Stimulated activated CD4-positive, alpha-beta T cell treated with anti-CD3 and anti-CD28 coated beads, TNF-alpha, amount 100 ng/mL, for 48 hours (primary cell): ENCODE measurements at places on chromosomes 5 and 9.

DNA sequence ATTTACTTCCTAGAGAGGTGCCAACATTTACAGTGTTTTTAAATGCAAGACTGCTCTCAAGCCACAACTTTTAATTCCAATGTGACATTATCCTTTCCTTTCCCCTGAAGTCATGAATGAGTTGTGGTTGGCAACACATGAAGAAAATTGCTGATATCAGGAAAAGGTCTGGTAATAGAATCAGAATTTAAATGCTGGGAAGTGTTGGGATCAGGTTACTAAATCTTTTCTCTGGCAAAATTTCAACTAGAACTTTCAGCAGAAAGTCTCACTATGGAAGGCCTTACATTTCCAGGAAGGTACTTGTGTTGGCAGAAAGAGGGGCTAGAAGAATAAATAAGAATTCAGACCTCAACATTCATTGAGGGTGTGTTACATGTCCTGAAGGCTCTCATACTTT lies 10.6 kb upstream of the SLC44A1 start:
- DNase-seq, result no peak

DNA sequence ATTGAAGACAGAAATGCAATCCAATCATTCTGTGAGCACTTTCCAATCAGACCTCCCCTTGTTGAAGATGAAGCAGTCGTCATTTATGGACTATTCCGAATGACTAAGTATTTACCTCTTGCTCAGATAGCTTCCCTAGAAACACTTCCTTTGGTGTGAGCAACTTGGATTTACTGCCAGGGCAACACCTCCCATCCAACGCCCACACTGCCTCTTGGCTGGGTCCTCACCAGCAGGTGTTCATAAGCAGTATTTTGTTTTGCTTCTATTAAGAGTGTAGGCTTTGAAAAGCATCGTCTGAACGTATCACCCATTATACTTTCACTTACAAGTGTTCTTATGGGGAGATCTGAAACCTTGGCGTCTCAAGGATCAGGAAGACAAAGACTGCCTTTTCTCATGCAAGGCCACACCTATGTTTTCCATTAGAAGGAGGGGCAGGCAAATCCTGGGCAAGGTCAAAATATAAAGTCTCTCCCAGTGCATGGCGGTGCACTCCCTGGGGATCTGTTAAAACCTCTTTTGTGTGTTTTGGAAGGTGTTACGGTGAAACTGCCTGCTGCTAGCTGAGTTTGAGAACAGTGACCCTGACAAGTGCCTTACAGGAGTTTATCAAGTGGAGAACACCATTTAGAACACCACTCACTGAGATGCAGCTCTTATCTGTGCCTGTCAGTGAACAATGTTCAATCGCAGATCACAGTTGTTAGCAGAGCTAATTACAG lies 10.6 kb upstream of the MARCHF3 start:
- DNase-seq, result no peak

GRCh38 chr5:83922699-83923098 lies 202.0 kb upstream of the HAPLN1 start:
- DNase-seq, result no peak

DNA sequence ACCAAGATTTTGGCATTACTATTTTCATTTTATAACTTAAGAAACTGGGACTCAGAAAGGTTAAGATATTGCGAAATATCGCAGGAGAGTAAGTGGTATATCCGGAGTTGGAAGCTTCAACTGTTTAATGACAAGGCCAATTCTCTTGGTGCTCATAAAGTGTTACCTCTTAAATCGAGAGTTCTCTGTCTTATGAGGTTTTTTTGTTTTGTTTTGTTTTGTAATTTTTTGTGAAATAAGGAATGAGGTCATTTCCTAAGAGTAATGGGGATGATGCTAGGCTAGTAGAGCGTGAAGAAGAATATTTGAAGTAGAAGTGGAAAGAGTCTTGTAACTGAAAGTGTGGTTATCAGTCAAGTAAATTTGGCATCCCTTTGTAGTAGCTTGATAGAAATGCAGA lies 183.2 kb upstream of the DAB2 start:
- no peak for DNase-seq

- no peak for DNase-seq
Measured at GRCh38 chr5:52814352-52815148, 26.8 kb downstream of the ITGA1 start.

- DNase-seq, result no peak
Measured at GRCh38 chr9:137405677-137406081, 17.3 kb downstream of the EXD3 start.

- no peak for DNase-seq
Measured at GRCh38 chr9:133998915-133999595, 6.9 kb upstream of the VAV2 start.

DNA sequence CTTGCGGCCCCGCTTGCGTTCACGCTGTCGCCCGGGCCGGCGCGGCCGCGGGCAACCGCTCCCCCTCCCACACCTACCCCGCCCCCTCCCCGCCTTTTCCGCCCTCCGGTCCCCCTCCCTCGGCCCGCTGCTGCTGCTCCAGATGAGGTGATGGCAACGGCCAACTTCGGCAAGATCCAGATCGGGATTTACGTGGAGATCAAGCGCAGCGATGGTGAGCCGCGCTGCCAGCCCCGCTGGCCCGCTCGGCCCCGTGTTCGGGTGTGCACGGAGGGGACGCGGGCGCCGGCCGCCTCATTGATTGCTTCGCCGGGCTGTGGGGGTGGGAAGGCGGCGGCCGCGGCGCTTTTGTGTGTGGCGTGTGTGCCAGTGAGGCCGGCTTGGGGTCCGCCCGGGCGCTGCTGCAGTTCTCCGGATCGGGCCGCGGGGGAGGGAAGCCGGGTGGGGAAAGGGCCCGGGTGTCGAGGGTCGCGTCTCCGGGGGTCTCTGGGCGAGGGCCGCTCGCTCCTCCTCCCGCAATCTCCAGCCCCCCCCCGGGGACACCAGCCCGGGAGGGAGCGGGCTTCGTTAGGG lies 403 bp downstream of the KIF2A start:
- DNase-seq, result no peak

DNA sequence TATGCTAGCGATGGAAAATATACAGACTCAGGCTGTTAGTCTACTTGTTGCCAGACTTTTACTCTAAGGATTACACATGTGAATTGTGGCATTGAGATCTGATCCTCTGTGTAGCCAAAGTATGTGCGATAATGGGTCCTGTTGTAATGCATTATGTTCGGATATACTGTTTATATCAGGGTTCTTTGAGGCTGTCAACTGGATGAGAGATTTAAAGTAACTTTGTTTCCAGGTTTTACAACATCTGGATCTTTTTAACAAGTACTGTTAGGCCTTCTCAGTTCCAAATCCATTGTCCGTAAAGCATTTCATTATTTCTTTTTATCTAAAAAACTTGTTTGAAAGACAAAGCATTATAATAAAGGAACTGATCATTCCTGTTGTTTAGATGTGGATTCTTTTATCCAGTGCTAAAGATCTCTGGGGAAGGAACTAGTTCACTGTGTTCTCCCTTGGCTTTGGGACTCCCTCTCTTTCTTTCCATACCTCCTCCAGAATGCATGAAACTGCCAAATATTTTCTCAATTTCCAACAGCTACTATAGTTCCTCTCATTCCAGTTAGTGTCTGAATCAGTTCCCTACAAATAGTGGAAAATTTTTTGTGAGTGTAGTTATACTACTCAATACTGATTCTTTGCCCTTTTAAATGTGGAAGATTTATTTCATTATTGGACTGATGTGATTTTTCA lies 68.8 kb downstream of the HACD4 start:
- DNase-seq, result no peak

DNA sequence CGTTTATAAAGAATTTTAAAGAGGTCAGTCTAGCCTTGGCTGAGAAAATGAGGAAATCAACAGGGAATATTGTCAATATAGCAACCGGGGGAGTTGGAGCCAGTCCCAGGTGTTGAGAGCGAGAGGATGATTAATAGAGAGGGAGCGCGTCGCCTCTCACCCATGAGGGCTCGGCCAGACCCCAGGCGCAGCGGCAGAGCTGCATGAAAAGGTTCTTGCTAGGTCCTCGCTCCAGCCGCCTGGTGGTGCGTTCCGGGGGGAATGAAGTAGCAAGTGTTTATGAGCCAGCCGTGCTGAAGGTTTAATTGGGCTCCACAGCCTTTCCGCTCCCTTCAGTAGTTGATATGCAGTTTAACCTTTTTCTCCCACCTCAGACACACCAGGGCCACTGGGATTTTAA lies 167.3 kb upstream of the IRX1 start:
- no peak for DNase-seq

DNA sequence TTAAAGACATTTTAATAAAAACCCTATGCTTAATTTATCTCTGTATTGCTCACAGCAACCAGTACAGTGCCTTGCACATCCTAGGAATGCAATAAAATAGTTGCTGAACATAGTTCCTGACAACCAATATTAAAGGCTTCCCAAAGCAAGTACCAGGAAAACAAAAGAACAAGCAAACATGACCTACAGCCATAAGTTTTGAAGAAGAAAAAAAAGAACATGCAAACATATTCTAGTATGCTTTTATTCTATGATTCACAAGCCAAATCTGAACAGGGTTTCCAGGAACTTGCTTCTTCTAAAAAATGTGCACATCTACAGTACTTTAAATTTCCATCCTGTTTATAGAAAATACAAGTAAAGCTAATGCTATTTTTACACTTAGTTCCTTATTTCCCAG lies 4.5 kb downstream of the CEMIP2 start:
- no peak for DNase-seq

DNA sequence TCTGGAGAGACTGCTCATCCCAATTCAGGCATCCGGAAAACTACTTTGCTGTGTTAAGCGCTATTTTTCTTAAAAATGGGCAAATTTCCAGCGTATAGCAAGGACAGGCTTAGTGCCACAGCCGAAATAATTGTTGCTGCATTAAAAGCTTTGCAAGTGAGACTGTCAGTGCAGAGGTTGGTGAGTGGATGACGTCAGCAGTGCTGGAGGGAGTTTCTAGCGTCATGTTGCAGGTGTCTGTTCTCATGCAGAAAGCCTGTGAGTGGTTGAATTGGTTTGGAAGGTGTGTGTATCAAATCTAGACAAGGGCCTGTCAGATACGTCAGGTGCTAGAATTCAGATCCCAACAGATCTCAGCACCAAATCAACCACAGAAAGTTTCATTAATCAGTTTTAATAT lies 204.4 kb downstream of the TRIO start:
- DNase-seq, result no peak

- no peak for DNase-seq
Measured at GRCh38 chr9:134626571-134627416, 14.8 kb upstream of the COL5A1 start.

GRCh38 chr5:139222346-139222745 lies 24.2 kb upstream of the SIL1 start:
- DNase-seq, result no peak

DNA sequence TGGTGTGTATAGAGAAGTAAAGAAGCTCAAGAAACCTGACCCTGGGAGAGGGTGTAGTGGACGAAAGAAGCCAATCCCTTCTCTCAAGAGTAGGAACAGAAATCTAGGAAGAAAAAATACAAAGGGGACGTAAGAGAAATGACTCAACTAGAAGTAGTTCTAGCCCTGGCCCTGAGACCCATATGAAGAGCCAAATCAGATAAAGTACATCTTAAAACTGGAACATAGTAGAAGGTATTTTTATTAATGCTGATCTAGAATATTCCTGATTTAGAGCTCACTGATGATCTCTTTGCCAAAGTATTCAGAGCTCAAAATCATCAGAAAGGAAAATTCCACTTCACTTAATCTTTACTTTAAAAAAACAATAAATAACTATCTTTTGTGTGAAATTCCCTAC lies 184.8 kb downstream of the MLLT3 start:
- no peak for DNase-seq

GRCh38 chr5:911601-912000 lies 18.9 kb downstream of the TRIP13 start:
- no peak for DNase-seq

DNA sequence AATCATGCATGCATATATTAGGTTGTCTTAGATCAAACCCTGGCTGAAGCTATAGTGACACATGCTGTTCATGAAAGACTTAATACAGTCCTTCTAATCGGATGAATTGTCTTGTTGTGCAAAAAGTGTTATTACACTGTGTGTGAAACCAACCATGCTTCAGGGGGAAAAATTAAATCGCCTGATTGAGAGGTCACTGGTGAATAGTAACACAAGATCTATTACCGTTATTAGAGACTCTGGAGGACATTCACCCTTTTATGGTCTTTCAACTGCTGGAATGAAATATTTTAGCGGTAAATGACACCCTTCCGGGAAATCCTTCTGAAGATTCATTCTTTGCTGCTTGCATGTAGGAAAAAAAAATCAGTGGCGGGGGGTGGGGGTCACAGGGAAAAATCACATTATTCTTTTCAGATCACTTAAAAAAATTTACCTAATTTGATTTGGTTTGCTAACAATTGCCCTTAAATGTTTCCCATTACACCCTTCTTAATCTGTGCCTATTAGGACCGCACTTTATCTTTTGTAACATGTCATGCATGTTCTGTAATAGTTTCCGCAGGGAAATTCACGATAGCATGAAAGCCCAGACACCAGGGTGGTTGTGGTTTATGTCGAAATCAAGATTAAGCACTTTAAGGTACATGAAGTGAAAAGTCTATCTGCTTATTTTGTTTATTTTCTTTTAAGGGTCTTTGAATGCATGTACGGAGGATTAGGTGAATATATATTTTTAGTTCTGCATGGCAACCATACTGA lies 120.6 kb downstream of the FOCAD start:
- no peak for DNase-seq

DNA sequence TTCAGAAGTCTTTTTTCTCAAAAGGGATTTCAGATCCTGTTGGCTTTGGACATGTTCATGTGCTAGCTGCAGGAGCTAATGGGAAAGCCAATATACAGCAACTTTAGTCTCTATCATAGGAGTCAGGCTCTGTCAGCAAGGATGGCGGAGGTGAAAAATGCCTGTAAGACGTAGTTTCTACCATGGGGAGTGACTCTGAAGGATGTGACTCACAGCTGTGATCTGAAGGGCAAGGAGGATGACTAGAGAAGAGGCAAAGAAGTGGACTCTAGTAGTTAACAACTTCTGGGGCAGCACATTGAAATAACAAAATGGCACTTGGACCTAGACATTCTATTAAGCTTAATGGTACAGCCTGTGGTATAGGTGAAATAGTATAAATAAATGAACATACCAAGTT lies 3.1 kb upstream of the NDUFS4 start:
- DNase-seq, result no peak

DNA sequence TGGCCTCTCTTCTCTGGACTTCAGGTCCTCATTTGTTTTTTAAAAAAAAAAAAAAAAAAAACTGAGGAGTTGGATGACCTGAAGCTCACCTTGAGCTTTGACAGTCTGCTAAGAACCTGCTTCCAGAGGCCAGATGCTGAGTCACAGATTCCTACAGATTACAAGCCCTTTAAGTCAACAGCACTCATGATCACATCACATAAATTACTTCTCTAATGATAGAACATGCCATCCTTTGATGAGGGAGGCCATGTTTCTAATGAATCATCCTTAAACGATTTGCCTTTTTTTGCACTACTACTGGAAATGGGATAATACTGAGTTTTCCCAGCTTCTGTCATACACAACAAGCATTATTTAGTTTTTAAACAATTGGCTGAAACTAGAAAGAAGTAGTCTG lies 34.2 kb upstream of the MYOT start:
- no peak for DNase-seq

DNA sequence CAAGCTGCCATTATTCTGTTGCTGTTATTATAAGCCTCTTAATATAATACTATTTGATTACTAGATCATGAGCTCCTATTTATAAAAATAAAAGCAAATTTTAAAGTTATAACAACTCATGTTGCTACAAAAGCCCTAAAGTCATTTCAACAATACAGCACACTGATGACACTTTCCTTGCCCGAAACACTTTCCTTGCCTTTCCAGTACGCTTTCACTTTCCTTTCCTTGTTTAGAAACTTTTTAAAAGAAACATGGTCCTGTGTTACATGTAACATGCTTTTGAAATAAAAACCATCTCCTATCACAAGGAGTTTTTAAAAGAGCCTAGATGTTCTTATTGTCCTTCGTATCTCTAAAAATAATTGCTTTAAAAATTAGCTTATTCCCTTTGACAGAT lies 688.4 kb downstream of the PTPRD start:
- no peak for DNase-seq
